PC-3 (cell line): ENCODE measurements at places on chromosomes 16 and 17. TPM values are rescaled to one million over a fixed set of nuclear protein-coding genes. Genes with fewer than 3 reads are reported as not detected.
A peak's percentile ranks its signal among the peaks of the same experiment; 100 is the strongest.

DNA sequence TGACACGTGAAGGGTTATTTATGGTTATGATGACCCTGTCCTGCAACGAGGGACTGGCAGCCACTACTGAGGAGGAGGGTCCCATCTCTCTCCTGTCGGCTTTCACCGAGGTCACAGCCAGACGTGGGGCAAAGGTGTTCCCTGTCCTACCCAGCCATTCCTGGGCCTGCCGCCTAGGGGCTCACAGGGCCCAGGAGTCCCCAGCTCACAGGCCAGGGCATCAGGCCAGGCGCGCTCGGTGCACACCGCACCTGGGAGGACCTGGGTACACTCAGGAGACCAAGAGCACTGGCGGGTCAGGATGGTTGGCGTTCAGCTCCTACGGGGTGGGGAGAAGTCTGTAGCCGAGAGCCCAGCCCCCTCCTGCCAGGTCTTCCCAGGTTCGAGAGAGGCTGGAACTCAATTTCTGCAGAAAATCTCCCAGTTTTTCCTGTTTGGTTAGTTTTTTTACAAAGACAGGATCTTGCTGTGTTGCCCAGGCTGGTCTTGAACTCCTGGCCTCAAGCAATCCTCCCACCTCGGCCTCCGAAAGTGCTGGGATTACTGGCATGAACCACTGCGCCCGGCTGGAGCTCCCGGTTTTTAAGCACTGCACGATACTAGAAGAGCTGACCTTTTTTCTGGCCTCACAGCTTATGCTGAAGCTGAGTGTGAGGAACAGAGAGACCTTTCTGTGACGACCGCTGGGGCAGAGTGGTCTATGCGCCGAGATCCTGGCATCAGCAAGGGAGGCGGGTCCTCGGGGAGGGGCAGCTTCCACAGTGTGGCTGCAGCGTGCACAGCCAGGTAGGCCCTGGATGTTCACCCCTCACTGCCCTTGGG lies 7.7 kb downstream of the CYBC1 start:
- DNase-seq, result no peak
- H3K27ac ChIP-seq, result no peak overlapping the region
- no peak overlapping the region for H3K4me3 ChIP-seq

DNA sequence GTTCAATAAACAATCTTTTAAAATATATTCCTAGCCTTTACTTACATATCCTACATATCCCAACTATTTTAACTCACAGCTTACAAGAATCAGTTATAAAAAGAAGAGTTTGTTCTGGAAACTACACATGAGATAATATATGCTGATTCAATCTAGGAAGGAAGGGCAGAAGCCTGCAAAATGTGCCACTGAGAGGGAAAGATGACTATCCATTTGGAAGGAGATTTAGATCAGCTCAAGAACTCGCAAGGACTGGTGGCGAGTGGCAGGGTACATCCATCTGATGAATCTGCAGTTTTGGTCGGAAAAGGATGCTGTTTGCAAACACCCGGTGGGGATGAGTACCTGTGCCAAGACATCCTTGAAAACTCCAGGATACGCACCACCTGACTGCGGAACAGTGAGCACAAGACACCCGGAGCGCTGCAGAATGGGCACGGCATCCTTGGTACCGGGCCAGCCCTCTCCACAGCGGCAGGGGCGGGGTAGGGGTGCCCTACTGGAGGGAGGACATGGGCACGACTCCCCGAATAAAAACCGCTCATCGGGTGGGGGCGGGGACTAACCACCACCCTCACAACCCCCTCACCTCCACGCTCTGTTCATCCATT lies 723 bp downstream of the TRIM37 start:
- peaks cover 24% of the 10 kb centered on the region for H3K4me1 ChIP-seq
- peaks cover 9% of the 10 kb centered on the region; the same call in 1 of the 2 replicates for H3K36me3 ChIP-seq
- H3K27me3 ChIP-seq, result no peaks in the 10 kb centered on the region
- H3K4me3 ChIP-seq, result peak overlapping the region; percentile 87

GRCh38 chr16:12317856-12318537 lies 341.5 kb downstream of the SNX29 start:
- no peak for DNase-seq
- H3K27ac ChIP-seq, result no peak overlapping the region
- no peaks in the 10 kb centered on the region for H3K27me3 ChIP-seq

DNA sequence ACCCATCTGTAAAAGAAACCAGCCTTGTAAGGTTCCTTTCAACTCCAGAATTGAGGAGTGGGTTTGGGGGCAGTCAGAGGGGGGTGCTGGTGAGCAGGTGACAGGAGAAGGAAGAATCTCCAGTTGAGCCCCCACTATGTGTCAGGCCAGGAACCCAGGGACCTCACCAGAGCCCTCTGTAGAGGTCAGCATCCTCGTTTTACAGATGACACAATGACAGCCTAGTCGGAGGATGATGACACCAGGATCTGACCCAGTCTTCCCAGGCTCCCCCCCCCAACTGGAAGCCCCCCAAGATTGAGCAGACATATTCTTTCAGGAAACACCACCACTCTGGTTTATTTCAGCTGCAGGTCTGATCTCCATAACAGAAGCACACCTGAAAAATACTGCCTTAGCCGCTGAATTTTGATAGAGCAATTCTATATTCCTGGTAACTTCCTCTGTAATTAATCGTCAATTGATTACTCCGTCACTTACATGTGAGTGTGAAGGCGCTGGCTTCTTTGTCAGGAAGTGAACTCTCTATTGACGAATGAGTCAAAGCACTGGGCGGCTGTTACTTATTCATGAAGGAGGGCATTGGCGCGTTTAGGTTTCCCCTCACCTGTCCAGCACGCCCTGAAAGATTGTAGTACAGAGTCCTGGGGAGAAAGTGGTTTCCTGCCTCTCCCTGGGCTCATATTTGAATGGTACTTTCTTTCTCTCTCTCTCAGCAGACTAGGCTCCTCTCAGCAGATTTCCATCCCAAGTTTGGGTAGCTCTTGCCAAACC lies 21.2 kb downstream of the SOCS3 start:
- no peaks in the 10 kb centered on the region for H3K27me3 ChIP-seq
- peak; percentile 96 for DNase-seq
- H3K27ac ChIP-seq, result peak overlapping the region; percentile 96
- H3K4me3 ChIP-seq, result 0 out of 2 replicates have a peak overlapping the region, but pooled peaks have one; percentile 12

KIF19 gene
- not detected in 2 replicates for total RNA-seq

COL1A1 gene
- total RNA-seq, result 30.6 and 56.2 TPM in 2 replicates

STRADA gene
- total RNA-seq, result 17.9 and 26.3 TPM in 2 replicates

GRCh38 chr16:3158510-3159314 lies 23.9 kb downstream of the ZNF213 start:
- H3K36me3 ChIP-seq, result no peaks in the 10 kb centered on the region
- DNase-seq, result peak; percentile 83
- H3K4me3 ChIP-seq, result peak overlapping the region; percentile 87
- H3K27me3 ChIP-seq, result no peaks in the 10 kb centered on the region

SCARF1 gene
- 0.73 and 0.81 TPM in 2 replicates for total RNA-seq

DNA sequence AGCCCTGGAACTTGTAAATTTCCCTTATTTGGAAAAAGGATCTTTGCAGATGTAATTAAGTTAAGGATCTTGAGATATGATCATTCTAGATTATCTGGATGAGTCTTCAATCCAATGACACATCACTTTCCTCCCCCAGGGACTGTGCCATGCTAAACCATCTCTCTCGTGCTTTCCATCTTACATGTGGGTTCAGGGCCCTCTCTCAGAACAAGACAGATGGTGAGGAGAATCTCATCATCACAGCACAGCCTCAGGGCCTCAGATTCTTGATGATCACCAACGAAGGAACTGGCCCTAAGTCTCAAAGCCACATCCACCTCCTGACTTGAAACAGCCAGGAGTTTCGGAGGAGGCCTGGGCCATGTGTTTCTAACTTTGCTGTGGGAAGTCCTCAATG lies 78.7 kb downstream of the LITAF start:
- no peak overlapping the region for H3K27ac ChIP-seq
- no peak overlapping the region for H3K4me3 ChIP-seq
- H3K4me1 ChIP-seq, result peaks cover 3% of the 10 kb centered on the region; the same call in 1 of the 2 replicates
- H3K36me3 ChIP-seq, result no peaks in the 10 kb centered on the region
- H3K27me3 ChIP-seq, result no peaks in the 10 kb centered on the region

CARD14 gene
- total RNA-seq, result 2.3 and 4.4 TPM in 2 replicates

- H3K27ac ChIP-seq, result no peak overlapping the region
- peak; percentile 73 for DNase-seq
- H3K27me3 ChIP-seq, result no peaks in the 10 kb centered on the region
- peaks cover 12% of the 10 kb centered on the region for H3K4me1 ChIP-seq
- no peaks in the 10 kb centered on the region for H3K36me3 ChIP-seq
These were observed 3.7 kb downstream of the TMC8 start for GRCh38 chr17:78133971-78134898.

DNA sequence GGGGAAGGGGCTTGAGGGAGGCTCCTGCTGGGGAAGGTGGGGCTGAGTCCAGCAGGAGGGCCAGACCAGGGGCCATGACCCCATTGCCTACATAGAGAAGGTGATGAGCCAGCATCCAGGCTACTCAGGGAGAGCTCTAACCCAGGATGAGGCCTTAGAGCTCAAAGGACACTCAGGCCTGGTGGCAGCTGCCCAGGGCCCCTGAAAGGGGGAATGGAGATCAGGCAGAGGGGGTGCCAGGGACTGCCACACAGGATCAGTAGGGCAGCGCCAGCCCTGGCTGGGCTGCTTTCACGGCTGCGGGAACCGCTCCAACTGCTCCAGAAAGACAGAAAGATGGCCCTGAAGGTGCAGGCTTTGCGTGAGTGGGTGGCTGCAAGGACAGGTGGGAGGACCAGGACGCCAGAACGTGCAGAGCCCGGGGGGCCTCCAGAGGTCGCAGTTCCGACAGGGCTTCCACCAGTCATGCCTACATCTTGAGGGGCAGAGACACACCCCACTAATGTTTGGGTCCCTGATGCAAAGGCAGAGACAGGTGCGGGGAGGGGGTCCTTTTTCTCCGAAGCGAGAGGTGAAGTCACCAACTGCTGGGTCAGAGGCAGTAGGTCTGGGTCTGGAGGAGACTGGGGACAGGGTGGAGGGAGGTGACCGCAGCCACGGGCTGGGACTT lies 882 bp upstream of the ATP6V0C start:
- no peak for DNase-seq
- H3K4me1 ChIP-seq, result peaks cover 26% of the 10 kb centered on the region
- H3K36me3 ChIP-seq, result no peaks in the 10 kb centered on the region
- H3K27ac ChIP-seq, result no peak overlapping the region
- H3K4me3 ChIP-seq, result peak overlapping the region; percentile 81; the same call in 1 of the 2 replicates

DNA sequence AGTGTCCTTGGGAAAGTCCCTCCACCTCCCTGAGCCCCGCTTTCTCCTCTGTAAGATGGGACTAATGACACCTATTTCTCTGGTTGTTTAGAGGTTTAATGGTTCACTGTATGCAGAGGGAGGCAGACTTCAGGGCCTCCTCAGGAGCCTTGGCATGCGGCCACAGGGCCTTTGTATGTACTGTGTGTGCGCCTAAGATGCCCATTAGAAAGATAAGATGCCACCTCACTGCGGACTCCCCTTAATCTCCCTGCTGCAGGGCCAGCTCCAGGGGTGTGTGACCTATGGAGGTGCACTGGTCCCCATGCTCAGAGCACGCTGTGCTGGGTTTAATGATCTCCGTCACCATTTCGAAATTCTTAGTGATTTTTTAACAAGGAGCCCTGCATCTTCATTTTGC lies 59.3 kb downstream of the TMEM235 start:
- H3K27me3 ChIP-seq, result no peaks in the 10 kb centered on the region
- no peak overlapping the region for H3K27ac ChIP-seq
- no peak for DNase-seq
- no peaks in the 10 kb centered on the region for H3K36me3 ChIP-seq
